Upper lobe of left lung (tissue), 6 donors: ENCODE measurements at places on chromosomes 12 and 14. TPM values are rescaled to one million over a fixed set of nuclear protein-coding genes. Genes with fewer than 3 reads are reported as not detected.

HCAR2 gene
- total RNA-seq = 4.2 TPM

NTF3 gene
- total RNA-seq = not detected

TMEM121 gene
- total RNA-seq = 4.6 TPM

SUDS3 gene
- 24.5 TPM for total RNA-seq

WNT1 gene
- total RNA-seq = not detected

SYNE3 gene
- total RNA-seq = 19.8 TPM

GRCh38 chr12:52627395-52628110, 9.2 kb upstream of the KRT73 start:
- no peaks in the 10 kb centered on the region for H3K27me3 ChIP-seq
- no peaks in the 10 kb centered on the region for H3K4me1 ChIP-seq
- no peaks in the 10 kb centered on the region for H3K36me3 ChIP-seq
- no peak overlapping the region for H3K27ac ChIP-seq
- DNase-seq = no peak

GRCh38 chr14:105817971-105818711, 291.8 kb downstream of the TMEM121 start:
- no peak overlapping the region for H3K27ac ChIP-seq
- DNase-seq = no peak
- H3K4me3 ChIP-seq = no peak overlapping the region
- no peaks in the 10 kb centered on the region for H3K36me3 ChIP-seq

GRCh38 chr12:19981944-19982343, 386.4 kb upstream of the PDE3A start:
- no peaks in the 10 kb centered on the region for H3K4me1 ChIP-seq
- no peaks in the 10 kb centered on the region for H3K27me3 ChIP-seq
- H3K36me3 ChIP-seq = no peaks in the 10 kb centered on the region
- no peak overlapping the region for H3K4me3 ChIP-seq

DNA sequence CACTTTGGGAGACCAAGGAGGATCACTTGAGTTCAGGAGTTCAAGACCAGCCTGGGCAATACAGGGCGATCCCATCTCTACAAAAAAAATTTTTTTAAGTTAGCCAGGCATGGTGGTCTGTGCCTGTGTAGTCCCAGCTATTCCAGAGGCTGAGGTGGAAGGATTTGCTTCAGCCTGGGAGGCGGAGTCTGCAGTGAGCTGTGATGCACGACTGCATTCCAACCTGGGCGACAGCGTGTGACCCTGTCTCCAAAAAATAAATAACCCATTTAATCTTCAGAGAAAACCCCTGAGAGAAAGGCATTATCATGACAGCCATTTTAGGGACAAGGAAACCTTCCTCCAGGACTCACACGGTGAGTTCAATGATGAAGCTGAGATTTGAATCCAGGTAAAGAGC, 3.7 kb upstream of the FKBP4 start:
- no peak overlapping the region for H3K27ac ChIP-seq
- H3K4me3 ChIP-seq = no peak overlapping the region

- no peak overlapping the region for H3K27ac ChIP-seq
- H3K27me3 ChIP-seq = no peaks in the 10 kb centered on the region
- H3K4me3 ChIP-seq = no peak overlapping the region
- peaks cover 14% of the 10 kb centered on the region for H3K4me1 ChIP-seq
- no peak for DNase-seq
Measured at GRCh38 chr14:59246566-59246965, 58.1 kb downstream of the DAAM1 start.

- no peak for DNase-seq
- H3K27ac ChIP-seq = no peak overlapping the region
- no peak overlapping the region for H3K4me3 ChIP-seq
- no peaks in the 10 kb centered on the region for H3K36me3 ChIP-seq
- H3K4me1 ChIP-seq = no peaks in the 10 kb centered on the region
- H3K27me3 ChIP-seq = no peaks in the 10 kb centered on the region
Measured at GRCh38 chr12:114963846-114964245, 279.9 kb upstream of the TBX3 start.

- H3K4me1 ChIP-seq = peaks cover 9% of the 10 kb centered on the region
- no peak overlapping the region for H3K27ac ChIP-seq
- H3K27me3 ChIP-seq = no peaks in the 10 kb centered on the region
Measured at GRCh38 chr12:57208631-57209282, 7.8 kb upstream of the NXPH4 start.

GRCh38 chr12:47194501-47194900, 114.7 kb upstream of the AMIGO2 start:
- no peak for DNase-seq
- peaks cover 32% of the 10 kb centered on the region for H3K4me1 ChIP-seq
- H3K4me3 ChIP-seq = no peak overlapping the region
- no peaks in the 10 kb centered on the region for H3K36me3 ChIP-seq
- no peaks in the 10 kb centered on the region for H3K27me3 ChIP-seq
